Activated T-helper 1 cell treated with Interleukin-2 at 50 U/mL for 16 hours (primary cell): ENCODE measurements at places on chromosomes 16 and 17.
A peak's percentile ranks its signal among the peaks of the same experiment; 100 is the strongest.

DNA sequence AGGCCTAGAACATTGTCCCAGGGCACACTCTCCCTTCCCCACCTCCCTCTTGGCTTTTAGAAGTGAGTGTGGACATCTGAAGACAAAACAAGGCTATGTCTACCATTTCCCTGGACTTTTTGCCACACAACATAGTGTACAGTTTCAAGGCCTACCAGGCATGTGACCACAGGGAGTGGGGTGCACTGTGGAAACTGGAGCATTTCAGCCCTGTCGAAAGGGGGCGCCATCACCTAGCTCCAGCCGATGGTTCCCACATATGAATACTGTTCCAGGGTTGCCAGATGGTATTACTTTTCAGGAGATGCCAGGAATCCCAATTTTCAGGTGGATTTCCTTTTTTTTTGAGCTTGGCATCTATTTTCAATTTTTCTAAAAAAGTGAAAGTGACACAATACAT is 140.7 kb downstream of the KATNIP start:
- no peak for DNase-seq

DNA sequence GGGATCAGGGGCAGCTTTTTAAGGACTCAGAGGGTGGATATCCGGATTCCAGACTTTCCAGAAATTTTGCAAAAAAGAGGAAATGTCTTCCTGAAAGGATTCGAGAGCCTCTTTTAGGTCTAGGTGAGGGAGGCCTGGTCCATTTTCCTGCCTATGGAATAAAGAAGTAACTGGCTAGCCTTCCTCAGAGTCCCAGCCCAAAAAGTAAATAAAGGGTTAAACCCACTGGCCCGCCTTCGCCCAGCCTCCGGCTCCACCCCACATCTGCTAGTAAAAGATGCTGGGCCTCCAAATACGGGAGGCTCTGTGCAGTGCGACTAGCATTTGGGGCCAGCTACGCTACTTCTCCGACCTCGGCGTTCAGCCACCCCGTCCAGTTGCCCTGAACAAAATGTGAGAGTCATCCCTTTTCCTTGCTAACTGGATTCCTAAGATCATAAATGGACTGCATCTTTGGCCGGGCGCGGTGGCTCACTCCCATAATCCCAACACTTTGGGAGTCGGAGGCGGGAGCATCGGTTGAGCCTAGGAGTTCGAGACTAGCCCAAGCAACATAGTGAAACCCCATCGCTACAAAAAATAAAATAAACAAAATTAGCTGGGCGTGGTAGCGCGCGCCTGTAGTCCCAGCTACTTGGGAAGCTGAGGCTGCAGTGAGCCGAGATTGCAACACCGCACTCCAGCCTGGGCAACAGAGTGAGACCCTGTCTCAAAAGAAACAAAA is 824 bp upstream of the MPP2 start:
- DNase-seq, result peak; percentile 12

GRCh38 chr16:60788631-60789030 is 1247.6 kb downstream of the CDH8 start:
- no peak for DNase-seq

DNA sequence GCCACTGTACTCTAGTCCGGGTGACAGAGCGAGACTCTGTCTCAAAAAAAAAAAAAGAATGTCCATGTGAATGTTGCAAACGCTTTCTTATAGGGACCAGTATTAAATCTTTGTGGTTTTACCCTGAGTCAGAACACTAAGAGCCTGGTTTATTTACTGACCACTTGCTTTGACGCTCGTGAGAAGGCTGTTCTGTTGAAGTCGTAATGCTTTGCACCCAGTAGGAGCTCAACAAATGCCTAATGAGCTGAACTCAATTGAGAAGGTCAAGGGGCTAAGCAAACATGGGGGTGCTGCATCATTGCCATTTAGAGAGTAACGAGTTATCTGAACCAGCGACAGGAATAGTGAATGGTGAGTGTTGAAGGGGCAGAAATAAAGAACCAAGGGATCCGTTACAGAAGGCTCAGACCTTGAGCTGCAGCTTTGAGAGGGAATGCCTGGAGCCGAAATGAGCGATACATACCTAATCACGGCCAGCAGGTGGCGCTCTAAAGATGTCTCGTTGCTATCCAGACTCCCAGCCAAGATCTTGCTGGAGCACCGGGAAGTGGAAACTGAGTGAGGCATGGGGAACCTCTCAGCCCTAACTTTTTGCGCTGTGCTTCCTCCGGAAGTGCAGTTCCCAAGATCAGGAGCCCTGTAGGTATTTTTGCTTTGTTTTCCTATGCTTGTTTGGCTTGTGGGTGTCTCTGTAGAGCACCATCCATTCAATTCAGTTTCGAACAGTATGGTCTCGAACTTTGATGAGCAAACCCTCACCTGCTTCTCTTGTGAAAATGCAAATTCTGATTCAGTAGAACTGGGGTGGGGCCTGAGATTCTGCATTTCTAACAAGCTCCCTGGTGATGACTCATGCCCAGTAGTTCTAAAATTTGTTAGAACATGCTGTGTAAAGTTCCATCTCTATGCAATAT is 12.6 kb upstream of the RNF222 start:
- DNase-seq, result peak; percentile 65

GRCh38 chr16:81551151-81551808 is 106.7 kb downstream of the CMIP start:
- DNase-seq, result no peak

DNA sequence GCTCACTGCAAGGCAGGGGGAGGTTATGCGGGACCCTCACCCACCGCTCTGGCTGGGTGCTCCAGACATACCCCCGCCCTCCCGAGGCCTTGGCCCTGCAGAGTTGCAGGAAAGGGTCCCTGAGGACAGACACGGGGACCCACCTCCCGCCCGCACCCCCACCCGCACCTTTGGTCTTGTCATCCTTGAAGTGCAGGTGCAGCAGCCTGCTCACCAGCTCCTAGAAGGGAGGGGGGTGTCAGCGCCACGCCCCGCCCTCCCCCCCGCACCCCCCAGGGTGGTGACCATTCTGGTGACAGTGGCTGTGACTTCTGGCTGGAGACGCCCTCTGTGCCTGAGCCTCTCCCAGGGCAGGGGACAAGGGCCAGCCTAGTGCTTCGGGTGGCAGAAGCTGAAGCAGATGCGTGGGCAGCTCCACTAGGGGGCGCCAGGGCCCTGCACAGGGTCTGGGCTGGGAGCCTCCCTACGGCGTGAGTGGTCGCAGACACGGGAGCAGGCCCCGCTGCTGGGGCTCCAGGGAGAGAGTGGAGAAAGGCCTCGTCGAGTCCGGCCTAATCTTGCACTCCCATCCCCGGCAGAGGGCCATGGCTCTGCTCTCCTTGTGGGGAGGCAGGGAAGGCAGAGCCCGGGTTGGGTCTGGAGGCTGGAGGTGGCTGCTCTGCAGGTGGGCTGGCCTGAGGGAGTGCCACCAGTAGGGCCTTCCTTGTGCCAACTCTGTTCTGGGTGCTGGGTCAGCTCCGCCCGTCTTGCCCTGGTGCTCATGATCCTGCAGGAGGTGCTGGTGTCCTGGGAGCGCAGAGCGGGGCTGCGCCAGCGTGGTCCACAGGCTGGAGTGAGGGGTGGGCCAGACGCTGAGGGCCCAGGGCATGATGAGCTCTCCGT is 2.7 kb downstream of the CENPX start:
- DNase-seq, result peak; percentile 41

GRCh38 chr16:49498666-49499413 is 125.2 kb downstream of the C16orf78 start:
- DNase-seq, result no peak

DNA sequence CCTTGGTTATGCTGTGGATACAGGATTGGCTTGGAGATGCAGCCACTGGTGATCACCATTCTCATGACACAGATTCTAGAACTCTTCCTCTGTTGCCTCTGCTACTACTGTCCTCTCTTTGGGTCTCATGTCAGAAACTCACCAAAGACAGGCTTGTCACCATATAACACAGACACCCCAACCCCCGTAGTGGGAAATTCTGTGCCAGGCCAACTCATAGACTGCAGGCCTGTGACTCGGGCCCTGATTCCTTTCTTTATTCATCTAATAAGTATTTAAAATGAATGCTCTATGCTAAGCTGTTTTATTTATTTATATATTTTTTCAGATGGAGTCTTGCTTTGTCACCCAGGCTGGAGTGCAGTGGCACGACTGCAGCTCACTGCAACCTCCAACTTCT is 9.5 kb downstream of the CYB5D2 start:
- DNase-seq, result no peak

DNA sequence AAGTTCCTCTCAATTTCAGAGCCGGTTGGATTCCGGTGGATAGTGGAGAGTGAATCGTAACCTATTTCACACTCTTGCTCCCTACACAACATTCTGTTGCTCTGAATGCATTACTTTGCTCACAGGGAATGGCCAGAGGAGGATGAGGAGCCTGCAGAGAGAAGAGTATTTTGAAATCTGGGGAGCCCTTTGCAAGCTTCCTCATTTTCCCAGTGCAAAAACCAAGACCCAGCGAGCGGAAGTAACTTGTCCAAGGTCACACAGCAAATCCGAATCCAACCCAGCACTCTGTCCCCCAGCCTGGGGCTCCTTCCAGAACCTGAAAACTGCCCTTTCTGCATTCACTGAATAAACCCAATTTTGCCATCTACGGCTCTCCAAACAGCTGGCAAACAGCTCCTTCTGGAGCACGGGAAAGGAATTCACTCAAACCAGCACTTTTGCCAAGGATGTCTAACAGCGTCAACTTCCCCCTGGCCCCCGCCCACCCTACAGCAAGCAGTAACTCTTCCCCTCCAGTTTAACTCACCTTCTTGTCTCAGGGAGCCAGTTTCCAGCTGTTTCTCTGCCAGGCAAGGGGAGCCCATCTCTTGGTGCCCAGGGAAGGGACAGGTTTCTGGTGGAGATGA is 557 bp downstream of the KCNG4 start:
- no peak for DNase-seq

DNA sequence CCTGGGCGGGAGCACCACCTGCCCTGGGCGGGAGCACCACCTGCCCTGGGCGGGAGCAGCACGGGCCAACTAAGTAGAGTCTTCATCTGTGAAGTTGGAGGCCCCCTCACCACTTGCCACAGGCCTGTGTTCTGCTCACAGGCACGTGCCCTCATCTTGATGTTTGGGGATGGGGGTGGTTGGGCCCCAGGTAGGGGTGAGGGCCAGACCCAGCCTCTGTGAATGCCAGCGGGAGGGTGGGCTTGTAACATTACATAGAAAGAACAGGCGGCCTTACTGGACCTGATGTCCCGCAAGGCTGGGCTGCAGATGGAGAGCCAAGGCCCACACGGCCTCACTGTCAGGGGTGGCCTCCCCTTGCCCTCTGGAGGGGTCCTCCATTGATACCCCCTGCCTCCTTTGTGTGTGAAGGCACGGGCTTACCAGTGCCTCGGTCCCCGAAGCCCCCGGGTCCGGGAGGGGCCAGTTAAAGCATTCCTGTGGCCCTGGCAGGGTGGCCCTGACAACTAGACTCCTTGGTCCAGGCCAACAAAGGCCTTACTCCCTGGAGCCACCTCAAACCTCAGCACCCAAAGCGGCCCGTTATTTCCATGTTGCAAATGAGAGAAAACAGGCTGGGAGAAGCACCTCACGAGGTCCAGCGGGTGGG is 1.1 kb upstream of the SLC16A3 start:
- no peak for DNase-seq

GRCh38 chr16:77290451-77291115 is 91.4 kb downstream of the SYCE1L start:
- DNase-seq, result no peak

DNA sequence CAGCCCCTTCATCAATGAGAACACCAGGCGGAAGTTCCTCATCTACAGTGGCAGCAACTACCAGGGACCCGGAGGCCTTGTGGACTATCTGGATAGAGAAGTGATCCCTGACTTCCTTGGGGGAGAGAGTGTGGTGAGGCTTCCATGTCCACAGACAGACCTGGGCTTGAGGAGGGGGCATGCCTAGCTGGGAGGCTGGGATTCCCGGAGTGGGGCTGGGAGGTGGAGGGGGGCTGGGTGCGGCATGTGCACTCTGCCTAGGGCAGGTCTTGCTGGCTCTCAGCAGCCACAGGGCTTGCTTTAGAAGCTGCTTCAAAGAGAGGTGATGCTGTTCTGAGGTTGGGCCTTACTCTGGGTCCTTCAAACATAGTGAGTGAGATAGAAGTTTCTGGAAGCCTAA is 27.8 kb downstream of the NAGPA start:
- DNase-seq, result no peak

DNA sequence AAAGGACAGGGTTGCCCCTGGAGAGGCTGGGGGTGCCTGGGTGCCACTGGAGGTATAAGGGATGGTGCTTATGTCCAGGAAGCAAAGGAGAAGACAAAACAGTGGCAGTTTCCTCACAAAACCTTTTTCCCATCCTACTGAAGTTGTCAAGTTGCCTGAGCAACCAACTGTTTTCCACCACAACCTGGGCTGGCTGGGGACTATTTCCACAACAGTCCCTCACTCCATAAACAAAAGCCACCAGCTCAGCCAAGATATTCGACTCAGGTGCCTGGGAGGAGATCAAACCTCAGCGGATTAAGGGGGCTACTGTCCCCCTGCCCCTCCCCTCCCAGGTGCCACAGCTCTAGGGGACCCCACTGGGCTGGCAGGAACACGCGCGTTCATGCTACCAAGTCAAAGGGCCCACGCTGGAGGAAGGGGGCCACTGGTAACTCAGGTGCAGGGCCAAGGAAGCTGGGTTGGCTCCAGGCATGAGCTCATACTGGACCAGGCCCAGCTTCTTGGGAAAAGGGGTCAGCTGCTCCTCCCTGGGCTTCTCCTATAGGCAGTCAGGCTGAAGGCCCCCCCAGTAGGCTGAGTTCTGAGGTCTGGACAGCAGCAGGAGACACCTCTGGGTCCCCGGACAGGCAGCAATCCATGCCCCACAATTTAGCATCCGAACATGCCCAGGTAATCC is 45.7 kb upstream of the MRPS23 start:
- DNase-seq, result no peak

- no peak for DNase-seq
Observed at GRCh38 chr16:4338712-4339299, 12.3 kb downstream of the PAM16 start.

GRCh38 chr16:87824016-87824990 is 45.0 kb downstream of the SLC7A5 start:
- DNase-seq, result no peak

DNA sequence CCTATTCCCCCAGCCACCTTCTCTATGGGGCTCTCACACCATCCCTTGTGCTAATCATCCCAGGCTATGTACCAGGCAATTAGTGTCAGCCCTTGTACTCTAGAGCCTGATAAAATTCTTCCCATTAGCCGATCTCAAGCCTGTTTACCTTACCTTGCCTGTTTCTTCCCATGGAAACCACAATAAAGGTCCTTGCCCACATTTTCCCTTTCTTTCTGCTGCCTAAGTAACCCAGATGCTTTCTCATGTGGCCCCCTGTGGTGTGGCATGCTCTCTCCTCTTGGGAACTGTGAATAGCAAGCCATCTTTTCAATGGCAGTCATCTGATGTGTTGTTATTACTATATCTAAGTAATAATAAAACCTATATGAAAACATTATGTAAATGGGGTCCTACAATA is 265.8 kb upstream of the ELAC2 start:
- DNase-seq, result no peak
